ENCODE measurements at places on chromosomes 1 and 21.
A peak's percentile ranks its signal among the peaks of the same experiment; 100 is the strongest.

- no peak for DNase-seq
Observed at GRCh38 chr1:173392895-173393658, 84.1 kb upstream of the PRDX6 start.

DNA sequence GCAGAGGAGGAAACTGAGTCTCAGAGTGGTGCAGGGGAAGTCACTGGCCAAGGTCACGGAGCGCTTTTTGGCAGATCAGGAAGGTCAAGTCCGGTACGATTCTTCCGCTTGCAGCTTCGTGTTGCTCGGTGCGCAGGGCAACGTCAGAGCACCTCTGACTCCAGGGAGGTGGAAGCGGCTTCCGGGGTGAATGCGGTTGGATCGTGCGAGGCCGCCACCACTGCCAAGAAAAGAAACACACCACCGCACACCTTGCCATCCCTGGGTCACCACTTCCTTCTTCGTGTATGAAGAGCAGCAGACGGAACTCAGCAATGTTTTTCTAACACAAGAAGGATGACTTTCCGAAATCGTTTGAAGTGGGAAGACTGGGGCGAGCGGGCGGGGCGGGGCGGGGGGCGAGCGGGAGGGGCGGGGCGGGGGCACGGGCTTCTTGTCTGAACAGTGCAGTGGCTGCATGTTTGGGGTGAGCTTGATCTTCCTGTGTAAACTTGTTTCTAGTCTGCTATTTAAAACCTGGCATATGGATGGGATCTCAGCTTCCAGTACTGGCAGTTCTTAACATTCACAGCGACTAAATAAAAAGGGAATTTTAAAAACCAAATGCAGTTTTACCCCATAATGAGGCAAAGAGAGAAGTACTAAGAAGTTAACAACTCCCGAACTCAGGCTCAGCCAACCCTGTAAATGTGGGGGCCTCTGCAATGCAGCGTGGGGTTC lies 300.0 kb downstream of the RRAGC start:
- peak; percentile 68 for DNase-seq

GRCh38 chr1:65399003-65399402 lies 21.5 kb upstream of the LEPR start:
- no peak for DNase-seq

- no peak for DNase-seq
Observed at GRCh38 chr1:1198423-1199140, 7.8 kb downstream of the TNFRSF18 start.

DNA sequence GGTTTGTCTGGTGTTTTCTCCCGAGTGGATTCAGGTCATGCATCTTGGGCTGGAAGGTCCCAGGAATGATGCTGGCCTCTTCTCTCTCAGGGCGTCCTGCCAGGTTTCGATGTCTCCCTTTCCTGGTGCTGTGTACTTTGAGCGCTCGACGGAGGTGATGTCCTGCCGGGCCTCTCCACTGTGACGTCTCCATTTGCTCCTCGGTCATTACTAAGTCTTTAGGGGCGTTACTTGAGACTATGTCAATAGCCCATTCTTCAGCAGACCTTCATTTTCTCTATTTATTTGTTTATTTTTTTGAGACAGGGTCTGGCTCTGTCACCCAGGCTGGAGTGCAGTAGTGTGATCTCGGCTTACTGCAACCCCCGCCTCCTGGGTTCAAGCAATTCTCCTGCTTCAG lies 37.2 kb upstream of the TNFRSF1B start:
- DNase-seq = no peak

DNA sequence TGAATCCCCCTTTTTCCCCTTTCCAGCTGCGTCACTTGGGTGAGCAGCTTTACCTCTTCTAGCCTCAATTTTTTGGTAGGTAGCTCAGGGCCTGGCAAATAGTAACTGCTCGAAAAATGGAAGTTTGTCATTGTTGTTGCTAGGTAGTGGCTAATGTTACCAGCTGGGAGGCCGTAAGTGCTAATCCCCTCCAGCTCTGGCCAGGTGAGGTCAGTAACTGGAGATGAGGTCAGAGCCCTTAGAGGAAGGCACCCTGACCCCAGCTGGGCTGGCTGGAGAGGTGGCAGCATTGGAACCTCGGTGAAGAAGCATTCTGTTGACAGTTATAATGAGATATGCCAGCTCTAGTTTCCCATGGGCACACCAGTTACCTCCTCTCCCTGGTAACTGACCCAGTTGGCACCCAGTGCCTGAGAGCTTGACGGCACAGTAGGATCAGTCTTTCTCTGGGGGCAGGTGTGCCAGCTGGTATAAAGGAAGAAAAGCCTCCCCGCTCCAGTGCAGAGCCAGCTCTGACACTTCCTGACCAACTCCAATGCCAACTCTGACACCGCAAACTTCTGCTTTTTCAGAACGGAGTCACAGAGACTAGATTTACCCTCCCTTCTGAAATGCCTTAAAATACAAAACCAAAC lies 35.0 kb upstream of the SLC2A1 start:
- no peak for DNase-seq

- no peak for DNase-seq
Observed at GRCh38 chr21:39159342-39160063, 23.7 kb downstream of the PSMG1 start.

DNA sequence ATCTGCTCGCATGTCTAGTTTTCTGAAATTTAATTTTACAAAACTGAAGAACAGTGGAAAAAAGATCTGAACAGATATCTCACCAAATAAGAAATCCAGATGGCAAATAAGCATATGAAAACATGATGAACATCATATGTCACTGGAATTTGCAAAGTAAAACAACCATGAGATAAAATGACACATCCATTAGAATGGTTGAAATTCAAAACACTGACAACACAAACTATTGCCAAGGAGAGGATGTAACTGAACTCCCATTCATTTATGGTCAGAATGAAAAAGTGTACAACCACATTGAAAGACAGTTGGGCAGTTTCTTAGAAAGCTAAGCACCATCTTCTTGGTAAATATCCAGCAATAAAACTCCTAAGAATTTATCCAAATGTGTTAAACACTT lies 312.7 kb upstream of the NCAM2 start:
- no peak for DNase-seq

GRCh38 chr21:28962465-28962864 lies 30.2 kb downstream of the LTN1 start:
- no peak for DNase-seq

DNA sequence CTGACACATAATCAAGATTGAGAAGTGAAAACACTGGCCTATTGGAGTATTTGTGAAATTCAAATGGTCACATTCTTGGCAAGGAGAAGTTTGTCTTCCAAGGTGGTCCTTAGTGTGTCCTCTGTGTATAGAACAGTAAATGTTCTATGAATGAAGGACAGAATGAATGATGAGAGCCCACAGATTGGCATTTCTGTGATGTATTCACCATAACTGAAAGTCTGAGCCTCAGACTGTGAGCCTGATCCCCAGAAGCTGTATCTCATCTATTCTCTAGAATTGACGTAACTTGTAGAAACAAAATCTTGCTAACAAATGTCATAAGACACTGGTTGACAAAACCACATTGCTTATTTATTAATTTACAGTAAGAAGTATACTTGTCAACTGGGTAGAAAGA lies 111.5 kb upstream of the ETV3 start:
- DNase-seq = no peak

DNA sequence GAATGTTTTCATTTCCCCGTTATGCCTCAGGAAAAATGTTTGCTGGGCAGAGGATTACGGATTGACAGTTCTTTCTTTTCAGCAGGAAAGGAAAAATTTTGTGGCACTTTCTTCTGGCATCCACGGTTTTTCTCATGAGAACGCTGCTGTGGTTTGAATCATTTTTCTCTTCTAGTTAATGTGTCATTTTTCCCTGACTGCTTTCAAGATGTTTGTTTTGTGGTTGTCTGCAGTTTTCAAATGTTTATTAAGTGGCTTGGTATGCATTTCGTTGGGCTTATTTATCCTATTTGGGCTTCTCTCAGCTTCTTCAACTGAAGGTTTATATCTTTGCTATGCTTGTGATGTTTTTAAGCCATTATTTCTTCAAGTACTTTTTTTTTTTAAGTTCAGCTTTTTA lies 359.0 kb downstream of the RGS7 start:
- DNase-seq = no peak

- DNase-seq = no peak
Observed at GRCh38 chr1:233946724-233947123, 42.2 kb downstream of the SLC35F3 start.

DNA sequence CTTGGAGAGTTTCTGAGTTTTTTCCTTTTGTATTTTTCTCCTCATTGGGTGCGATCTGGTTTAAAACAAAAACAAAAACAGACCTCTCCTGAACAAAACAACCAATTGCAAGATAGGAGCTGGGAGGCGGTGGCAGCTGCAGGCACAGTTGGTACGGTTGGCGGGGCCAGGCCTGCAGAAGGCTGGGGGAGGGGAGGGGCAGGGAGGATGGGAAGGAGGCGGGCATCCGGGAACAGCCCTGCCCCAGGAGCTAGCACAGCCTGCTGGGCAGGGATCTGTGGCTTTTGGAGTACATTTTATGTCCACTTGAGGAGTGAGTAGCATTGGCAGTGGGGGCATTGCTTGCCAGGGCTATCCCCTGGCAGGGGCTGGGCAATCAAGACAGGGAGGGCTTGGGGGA lies 5.2 kb downstream of the CAPN9 start:
- DNase-seq = no peak

DNA sequence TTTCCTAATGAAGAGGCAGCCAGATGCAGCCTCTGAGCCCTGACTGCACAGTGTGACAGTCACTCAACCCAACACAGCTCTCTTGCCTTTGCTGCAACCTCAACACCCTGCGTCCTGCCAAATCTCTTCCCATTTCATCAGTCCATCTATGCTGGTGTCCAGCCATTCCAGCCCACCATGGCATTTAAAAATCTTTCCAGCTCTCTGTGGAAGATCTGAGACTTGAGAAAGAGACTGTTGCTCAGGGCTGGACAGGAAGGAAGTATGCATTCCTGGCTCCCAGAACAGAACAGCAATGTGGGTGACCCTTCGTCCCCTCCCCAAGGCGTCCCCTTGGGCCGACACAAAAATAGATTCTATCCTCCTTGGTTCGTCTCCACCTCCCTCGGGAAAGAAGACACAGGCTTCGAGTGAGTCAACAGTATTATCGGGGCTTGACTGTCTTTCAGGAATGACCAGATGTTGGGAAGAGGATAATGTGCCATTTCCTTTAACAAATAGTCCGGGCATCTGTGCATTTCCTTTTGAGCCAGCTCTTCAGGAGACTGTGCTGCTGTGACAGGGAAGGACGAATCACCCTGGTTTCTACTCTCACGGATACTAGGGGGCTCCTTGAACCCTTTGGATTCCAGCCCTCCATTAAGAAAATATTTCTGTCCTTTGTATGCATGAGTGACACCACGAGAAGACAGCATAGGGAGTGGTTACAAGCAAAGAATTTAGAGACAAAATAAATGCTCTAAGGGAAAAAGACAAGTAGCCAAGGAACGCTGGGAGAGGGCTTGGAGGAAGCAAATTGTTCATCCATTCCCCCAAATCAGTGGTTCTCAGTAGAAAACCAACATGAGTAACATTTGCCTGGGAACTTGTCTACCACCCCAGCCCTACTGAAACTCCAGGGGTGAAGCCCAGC lies 111.4 kb upstream of the CDC42BPA start:
- DNase-seq = no peak

DNA sequence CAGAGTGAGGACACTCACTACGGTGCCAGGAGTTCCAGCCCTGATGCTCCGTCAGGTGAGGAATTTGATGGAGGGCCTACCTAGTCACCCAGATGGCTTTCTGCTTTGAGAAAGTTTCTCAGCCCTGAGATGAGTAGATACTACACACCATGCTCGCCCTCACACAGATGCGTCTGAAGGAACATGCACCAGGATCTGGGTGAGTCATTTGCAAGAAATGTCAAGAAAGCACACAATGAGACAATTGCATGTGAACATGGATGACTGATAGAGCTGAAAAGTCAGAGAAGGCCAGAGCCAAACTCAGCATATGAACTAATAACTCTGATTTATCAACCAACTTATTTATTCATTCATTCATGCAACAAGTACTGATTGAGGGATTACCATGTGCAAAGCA lies 483.9 kb downstream of the OMA1 start:
- no peak for DNase-seq

DNA sequence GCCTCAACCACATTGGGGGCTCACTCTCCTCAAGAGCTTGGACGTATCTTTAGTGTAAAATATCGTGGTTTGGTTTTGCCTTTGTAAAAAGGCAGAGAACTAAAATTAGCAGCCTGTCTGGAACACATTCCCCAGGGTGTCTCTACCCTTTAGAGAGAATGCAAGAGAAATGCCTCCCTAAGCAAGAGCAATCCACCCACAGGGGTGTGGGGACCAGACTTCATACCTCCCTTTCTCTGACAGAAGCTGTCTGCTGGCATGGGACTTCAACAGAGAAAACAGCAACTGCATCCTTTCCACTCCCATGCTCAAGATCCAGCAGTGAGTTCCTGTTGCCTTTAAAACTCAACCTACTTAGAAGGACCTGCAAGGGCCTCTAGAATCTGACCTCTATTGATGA lies 27.9 kb upstream of the TNR start:
- DNase-seq = no peak

DNA sequence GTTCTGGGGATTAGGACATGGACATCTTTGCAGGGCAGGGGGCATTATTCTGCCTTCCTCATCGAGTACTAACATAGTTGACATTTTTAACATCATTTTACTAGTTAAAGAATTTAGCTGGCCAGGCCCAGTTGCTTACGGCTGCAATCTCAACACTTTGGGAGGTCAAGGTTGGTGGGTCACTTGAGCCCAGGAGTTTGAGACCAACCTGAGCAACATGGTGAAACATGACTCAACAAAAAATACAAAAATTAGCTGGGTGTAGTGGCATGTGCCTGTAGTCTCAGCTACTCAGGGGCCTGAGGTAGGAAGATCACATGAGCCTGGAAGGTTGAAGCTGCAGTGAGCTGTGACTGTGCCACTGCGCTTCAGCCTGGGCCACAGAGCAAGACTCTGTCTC lies 29.8 kb upstream of the THEM4 start:
- no peak for DNase-seq

- DNase-seq = no peak
Observed at GRCh38 chr1:110004583-110004982, 20.0 kb downstream of the AHCYL1 start.

GRCh38 chr1:21936366-21937031 lies 611 bp downstream of the HSPG2 start:
- no peak for DNase-seq

- no peak for DNase-seq
Observed at GRCh38 chr1:245823408-245824147, 668.8 kb downstream of the KIF26B start.

GRCh38 chr1:53583868-53584776 lies 124.9 kb downstream of the DMRTB1 start:
- no peak for DNase-seq

GRCh38 chr1:151909167-151910149 lies at the start of gene THEM4:
TSS of gene THEM4 (minus strand) at chr1:151909511. CDS start at chr1:151909458, 53 bp downstream.
- peak; percentile 92 for DNase-seq

GRCh38 chr1:86149591-86149990 lies 7.0 kb downstream of the COL24A1 start:
- no peak for DNase-seq

GRCh38 chr1:181405584-181405983 lies 77.7 kb upstream of the CACNA1E start:
- no peak for DNase-seq

Data from activated CD4-positive, CD25-positive, alpha-beta regulatory T cell (primary cell).